ENCODE measurements at places on chromosomes 7 and 10.

GRCh38 chr7:4091767-4092166, 590.3 kb upstream of the FOXK1 start:
- DNase-seq, result no peak

- no peak for DNase-seq
These were observed 10.4 kb downstream of the LHPP start for GRCh38 chr10:124472071-124472470.

DNA sequence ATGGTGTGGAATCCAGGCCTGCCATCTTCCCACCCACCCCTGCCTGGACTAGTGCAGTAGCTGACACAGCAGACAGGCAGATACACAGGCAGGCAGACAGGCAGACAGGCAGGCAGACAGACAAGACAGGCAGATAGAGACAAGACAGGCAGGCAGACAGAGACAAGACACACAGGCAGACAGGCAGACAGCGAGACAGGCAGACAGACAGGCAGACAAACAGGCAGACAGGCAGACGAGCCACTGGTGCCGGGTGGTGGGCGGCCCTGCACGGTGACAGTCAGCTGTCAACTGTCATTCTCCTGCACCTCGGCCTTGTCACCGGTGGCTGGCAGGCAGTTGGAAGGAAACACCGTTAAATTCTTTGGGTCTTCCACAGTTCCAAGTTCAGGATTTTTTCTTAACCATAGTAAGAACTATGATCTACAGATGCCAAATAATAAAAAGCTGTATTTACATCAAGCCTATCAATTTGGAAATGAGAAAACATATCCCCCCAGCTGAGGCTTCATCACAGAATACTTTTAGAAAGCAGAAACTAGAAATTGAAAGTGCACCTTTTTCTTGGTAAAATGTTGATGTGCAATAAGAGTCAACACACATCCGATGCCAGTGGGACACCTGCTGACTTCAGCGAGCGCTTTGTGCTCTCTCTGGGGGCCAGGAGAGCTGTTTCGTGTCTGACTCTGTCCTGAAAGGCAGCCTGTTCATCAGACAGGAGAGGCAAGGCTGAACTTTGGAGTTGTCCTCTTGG, 250.4 kb downstream of the DNAJB6 start:
- DNase-seq, result no peak

- no peak for DNase-seq
These were observed 286.4 kb downstream of the PRPF18 start for GRCh38 chr10:13873196-13873595.

DNA sequence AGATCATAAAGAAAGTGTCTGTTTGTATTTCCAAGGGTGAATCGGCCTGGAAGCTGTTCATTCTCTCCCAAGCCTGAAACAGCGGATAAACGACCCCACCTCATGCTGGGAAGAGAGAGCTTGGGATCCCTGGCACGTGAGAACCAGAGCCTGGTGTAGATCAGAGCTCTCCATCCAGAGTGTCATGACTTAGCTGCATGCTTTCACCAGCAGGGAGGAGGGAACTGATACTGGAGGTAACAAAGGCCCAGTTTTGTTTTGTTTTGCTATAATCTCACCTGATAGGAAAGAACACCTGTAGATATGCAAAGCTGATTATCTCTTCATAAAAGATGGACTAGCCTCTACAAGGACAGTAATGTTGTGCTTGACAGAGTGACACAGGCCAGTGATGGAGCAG, 236.6 kb downstream of the POM121L12 start:
- no peak for DNase-seq

GRCh38 chr10:100182281-100182680, 3.5 kb downstream of the ERLIN1 start:
- no peak for DNase-seq

DNA sequence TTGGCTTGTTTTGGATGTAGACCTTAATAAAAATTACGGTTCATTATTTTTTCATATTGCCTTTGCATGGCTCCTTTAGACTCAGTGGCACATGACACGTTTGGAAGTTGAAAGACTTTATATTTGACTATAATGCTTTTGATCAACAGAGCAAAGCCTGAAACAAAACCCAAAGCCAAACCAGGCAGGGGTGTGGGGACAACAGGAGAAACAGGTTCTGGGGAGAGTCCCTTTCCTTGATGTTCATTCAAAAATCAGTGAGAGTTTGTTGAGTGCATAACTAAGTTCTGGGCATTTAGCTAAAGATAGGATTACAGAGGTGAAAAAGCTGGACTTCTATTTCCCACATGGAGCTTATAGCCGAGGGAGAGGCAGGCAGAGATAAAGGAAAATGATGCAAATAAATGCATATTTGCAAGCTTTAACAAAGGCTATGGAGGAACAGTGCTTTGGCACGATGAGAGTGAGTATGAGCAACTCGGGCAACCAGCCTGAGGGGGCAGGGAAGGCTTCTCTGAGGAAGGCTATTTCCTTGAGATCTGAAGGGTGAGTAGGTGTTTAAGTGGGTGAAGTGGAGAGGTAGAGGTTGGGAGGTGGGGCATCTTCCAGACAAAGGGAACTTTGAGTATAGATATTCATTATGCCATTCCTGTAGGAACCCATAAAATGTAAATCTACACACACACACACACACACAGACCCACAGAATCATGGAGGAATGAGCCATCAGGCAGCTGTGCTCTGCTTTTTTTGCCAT, 34.5 kb upstream of the PDZD8 start:
- no peak for DNase-seq

DNA sequence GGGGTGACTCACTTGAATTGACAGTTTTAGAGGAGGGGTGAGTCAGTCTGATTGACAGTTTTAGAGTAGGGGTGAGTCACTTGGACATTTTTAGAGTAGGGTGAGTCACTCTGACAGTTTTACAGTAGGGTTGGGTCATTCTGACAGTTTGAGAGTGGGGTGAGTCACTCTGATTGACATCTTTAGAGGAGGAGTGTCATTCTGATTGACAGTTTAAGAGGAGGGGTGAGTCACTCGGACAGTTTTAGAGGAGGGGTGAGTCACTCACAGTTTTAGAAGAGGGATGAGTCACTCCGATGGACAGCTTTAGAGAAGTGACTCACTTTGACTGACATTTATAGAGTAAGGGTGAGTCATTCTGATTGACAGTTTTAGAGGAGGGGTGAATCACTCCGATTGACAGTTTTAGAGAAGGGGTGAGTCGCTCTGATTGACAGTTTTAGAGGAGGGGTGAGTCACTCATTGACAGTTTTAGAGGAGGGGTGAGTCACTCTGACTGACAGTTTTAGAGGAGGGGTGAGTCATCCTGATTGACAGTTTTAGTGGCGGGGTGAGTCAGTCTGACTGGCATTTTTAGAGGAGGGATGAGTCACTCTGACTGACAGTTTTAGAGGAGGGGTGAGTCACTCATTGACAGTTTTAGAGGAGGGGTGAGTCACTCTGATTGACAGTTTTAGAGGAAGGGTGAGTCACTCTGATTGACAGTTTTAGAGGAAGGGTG, 595.9 kb downstream of the DNAJB6 start:
- DNase-seq, result no peak

- DNase-seq, result no peak
These were observed 1391.1 kb upstream of the LRRTM3 start for GRCh38 chr10:65534771-65535170.

GRCh38 chr7:102874966-102875365, 37.8 kb upstream of the LRRC17 start:
- DNase-seq, result no peak

- no peak for DNase-seq
These were observed 164.6 kb upstream of the KCND2 start for GRCh38 chr7:120108376-120108775.

GRCh38 chr10:33428682-33429081, 94.2 kb upstream of the NRP1 start:
- DNase-seq, result no peak

GRCh38 chr10:45179691-45180090, 135.7 kb downstream of the OR13A1 start:
- DNase-seq, result no peak

GRCh38 chr10:35388682-35389081, 52.4 kb downstream of the CCNY start:
- DNase-seq, result no peak

DNA sequence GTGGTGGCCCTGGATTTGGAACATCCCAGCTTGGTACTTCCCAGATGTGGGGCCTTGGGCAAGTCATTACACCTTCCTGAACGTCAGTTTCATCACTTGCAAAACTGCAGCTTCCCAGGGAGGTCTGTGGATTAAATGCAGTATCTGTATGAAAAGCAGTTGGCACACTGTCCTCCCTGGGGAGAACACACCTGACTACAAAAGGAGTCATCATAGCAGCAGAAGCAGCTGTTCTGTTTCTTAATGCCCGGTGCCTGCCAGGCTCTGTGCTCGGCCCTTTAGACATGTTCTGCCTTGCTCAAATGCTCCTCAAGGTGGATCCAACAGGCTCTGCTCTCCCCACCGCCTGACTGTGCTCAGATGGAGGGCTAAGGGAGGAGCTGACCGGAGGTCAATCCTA, 31.0 kb downstream of the CDCA7L start:
- DNase-seq, result no peak

DNA sequence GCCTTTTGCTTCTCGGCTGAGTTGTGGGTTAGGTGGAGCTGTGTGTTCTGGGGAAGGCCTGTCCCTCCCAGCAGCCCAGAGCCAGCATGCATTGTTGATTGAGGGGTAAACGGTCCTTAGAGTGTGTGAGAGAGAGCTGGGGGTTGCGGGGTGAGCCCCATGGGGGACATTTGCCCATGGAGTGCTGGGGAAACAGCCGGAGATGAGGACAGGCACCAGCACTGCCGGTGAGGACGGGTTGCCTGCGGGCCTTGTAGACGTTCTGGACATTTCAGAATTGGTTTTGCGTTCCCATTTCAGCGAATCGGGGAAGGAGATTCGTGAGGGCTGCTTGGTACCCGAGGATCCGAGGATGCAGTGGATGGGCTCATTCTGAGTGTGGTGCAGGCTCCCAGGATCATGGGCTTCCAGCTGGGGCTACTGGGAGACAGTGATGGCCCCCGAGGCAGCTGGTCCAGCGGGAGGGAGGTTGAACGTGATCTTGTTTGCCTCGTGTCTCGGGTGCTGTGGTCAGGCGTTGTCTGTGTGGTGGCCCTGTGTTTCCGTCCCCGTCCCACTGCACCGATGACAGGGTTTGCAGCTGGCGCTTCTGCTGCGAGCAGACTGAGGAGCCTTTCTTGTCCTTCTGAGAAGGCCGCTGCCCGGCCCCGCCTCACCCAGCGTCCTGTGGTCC, 113.9 kb downstream of the CYTH3 start:
- no peak for DNase-seq

DNA sequence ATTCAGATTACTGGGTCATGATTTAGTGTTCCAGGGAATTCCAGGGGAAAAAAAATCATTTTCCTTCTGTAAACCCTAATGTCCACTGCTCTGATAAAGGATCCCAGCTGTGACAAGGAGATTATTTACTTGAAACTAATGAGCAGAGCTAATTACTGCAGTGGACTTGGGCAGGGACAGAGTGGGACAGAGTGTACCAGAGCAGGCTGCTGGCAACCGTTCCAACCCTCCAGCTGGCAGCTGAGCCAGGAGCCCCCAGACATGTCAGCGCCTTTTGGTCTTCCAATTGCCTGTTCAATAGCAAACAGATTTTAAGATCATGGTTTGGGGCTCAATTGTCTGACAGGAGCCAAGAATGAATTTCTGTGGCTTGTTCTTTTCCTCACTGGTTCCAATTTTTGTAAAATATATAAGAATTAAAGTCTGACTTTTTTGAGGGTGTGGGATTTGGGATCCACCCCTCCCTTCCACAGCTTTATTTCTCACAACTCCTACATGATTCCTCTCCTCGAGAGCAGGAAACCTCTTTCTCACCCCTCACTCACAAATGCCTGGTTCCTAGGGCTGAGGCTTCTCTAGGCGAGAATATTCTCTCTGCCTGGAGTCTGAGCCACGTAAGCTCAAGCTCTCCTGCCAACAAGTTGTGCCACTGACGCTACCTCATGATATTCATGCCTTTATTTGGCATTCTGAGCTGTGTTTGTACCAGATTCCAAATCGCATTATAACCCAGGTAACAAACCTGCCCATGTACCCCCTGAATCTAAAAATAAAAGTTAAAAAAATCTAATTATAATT, 20.6 kb upstream of the FAM180A start:
- no peak for DNase-seq

DNA sequence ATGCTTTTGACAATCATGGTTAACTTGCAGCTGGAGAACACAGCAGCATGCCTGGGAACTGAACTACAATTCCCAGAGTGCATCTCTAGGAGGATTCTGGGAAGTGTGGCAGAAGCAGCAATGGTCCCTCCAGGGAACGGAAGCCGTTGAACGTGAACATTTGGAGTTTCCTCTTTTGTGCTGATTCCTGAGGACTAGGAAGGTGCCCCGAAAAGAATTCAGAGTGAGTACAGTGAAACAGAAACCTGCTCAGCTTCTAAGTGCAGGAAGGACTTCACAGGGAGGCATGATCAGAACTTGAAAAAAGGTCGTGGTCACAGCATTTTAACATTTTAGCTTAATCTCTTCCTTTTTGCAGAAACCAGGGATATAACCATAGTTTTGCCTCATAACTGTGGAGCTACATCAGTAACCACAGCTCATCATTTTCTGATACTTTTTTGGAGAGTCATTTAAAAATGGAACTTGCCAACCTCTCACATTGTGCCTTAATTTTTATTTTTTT, at the start of gene NUDT13:
Gene NUDT13 (plus strand): TSS at position 111 of the 505 bp plus-strand sequence. CDS start 3,911 bp downstream, outside the sequence.
- DNase-seq, result peak; percentile 22

- no peak for DNase-seq
These were observed 23.3 kb upstream of the MNX1 start for GRCh38 chr7:157033483-157034473.

- no peak for DNase-seq
These were observed 6.9 kb upstream of the SORBS1 start for GRCh38 chr10:95567903-95568630.

DNA sequence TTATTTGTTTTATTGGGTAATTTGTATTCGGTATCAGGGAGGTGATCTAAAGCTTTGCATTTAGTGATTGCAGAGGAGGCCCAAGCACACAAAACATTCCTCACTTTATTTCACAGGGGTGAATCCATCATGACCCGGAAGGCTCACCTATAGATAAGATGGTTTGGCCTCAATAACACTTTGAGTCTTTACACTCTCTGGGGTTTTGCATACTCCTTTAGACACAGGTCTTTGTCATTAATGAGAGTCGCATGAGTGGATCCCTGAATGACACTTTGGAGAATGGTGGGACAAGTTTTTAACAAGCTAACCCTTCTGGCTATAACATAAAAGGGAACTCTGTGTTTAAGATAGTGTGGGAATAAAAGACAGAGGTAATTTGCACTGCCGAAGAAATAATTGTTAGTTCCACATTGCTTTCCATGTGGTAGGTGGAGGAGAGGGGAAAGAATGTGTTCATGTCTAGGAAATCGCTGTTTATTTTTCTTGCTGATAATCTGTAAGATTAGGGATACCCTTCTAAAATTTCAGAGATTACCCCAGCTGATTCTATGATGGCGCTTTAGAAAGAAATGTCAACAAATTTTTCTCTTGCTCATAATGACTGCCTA, 455.8 kb downstream of the TFEC start:
- DNase-seq, result no peak

GRCh38 chr7:155756322-155756721, 55.9 kb downstream of the SHH start:
- DNase-seq, result no peak

GRCh38 chr10:60714233-60714632, 64.0 kb upstream of the CDK1 start:
- no peak for DNase-seq

GRCh38 chr10:44357023-44357540, 27.8 kb downstream of the CXCL12 start:
- no peak for DNase-seq
